ENCODE measurements at places on chromosomes 7 and 10.

DNA sequence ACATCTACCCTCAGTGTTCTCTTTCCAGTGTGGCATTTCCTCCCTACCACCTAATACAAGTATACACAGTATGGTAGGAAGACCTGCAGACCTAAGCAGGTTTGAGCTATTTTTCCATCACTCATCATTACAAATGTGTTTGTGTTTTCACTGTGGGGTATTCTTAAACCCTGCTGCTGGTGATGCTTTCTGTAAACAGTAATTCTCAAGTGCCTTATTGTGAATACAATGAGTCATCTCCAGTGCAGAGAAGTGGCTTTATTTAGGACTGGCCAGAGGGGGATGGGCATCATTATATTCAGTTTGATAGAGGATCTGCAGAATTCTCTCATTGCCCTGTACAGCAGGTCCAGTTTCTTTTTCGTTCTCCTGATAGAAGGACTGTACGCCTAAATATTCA, 63.7 kb downstream of the GRM8 start:
- DNase-seq: no peak

GRCh38 chr7:130065500-130066152, 4.7 kb upstream of the KLHDC10 start:
- no peak for DNase-seq

DNA sequence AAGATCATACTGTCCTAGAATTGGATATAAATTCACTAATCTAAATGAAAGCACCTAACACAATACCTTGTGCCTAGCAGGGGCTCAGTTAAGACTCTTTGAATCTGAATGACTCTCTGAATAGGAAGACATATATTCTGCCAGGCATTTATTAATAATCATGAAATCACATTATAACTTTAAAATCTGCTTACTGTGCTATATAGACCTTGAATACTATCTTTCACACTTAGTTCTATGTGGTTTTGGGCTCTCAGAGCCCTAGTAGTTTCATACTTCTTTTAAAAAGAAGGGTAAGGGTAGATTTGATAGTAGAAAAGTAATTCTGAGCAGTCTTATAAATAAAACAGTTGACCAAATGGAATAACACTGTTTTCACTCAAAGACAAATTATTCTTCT, 10.2 kb downstream of the UBN2 start:
- DNase-seq: no peak

DNA sequence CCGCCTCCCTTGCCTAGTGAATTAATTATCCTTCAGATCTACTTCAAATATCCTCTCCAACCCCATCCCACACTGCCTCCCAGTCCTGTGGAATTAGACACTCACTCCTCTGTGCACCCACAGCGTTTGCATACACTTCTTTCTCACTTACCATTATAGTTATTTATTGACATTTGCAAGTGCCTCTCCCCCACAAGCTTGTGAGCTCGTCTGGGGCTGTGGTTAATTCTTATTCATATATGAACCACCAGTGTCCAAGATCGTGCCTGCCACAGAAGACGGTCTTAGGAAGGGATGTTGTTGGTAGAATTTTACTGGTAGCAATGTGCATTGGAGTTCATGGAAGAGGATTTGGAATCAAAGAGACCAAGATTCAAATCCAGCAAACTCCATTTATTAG, 68.1 kb upstream of the AOAH start:
- no peak for DNase-seq

- DNase-seq: no peak
Measured at GRCh38 chr7:2079332-2080059, 153.2 kb downstream of the MAD1L1 start.

DNA sequence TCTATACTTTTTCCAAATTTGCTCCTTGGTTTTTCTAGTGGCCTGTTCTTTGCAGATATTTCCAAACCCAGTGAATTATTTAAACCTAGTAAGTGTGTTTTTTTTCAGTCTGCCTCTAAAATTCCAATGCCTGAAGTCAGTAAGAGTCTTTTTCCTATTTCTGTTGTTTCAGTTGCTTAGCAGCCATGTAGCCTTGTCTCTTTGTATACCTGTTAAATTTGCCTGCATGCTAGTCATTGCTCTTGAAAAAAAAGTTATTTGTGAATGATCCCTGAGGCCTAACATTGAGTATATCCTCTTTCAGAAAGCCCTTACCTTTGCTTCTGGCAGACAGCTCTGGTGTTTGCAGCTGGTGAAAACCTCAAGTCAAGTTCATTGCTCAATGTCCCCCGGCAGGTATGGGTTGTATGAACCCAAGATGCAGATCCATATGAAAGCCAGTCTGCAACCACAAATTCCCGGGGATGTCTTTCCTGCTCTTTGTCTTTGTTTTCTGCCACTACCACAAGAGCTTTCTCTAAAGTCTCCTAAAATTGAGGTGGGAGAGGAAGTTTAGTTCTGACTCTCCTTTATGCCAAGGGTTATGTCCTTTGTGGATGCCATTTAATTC, 35.7 kb downstream of the CH25H start:
- no peak for DNase-seq

- no peak for DNase-seq
Measured at GRCh38 chr7:4103352-4104091, 578.6 kb upstream of the FOXK1 start.

- DNase-seq: no peak
Measured at GRCh38 chr7:79332091-79332490, 121.4 kb downstream of the MAGI2 start.

DNA sequence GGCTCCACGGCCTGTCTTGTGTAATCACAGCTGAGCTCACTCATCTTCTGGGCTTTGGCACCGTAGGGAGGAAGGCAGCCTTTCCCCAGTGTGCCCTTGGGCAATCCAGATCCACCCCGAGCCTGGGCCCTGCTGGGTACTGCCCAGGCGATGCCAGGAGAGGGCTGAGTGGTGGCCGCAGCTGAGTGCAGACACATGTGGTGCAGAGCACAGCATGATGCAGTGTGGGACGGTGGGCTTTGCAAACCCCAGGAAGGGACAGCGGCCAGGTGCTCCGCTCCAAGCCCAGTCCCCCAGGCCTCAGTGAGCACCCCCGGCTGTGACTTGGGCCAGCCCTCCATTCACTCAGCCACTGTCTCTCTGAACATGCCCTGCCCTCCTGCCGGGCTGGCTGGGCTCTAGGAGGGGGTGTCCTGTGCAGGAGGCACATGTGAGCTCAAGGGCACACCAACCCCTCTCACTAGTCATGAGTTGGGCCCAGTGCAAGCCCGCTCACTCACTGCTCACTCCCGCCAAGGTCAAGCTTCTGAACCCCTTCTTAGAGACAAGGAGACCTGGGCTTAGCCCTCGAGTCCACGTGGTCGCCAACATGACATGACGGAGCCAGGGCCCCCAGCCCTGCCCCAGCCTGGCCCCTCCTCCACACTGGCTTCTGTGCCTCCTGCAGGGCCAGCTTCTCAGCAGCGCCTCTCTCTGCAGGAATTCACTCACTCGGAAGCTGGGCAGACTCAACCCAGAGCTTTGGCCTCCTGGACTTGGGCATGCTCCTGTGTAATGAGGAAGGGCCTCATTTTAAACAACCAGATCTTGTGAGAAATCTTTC, 77.5 kb upstream of the INSIG1 start:
- DNase-seq: no peak

DNA sequence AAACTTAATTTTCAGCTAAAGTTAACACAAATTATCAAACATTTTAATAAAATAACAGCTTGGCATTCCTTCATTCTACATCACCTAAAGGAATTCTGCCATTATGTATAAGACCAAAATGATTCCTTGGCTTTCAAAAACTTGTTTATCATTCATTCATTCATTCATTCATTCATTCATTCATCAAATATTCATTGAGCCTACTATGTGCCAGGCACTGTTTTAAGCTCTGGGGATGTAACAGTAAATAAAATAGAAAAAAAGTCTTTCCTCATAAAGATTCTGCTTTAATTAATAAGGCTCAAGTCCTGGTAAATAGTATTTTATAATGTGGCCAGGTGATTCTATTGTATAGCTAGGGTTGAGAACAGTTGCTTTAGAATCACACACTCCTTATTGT, 127.9 kb downstream of the GPR85 start:
- DNase-seq: no peak

GRCh38 chr10:22761569-22762220, 47.3 kb upstream of the PIP4K2A start:
- no peak for DNase-seq

DNA sequence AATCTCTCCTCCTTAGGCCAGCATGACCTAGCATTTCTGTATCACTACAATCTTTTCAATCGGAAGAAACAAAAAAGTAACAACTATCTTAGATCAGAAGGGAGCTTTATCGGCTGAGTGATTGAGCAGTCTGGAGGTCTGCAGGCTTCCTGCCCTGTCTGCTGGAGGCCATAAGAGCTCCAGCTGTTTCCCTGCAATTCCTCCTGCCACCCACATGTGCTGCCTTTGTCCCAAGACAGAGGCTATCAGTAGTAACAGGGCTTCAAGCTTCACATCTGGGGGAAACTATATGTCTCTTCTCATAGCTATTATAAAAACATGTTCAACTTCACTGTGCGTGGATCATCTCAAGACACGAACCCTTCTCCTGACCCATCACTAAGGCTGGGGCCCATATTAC, 70.1 kb upstream of the VWC2 start:
- DNase-seq: no peak

DNA sequence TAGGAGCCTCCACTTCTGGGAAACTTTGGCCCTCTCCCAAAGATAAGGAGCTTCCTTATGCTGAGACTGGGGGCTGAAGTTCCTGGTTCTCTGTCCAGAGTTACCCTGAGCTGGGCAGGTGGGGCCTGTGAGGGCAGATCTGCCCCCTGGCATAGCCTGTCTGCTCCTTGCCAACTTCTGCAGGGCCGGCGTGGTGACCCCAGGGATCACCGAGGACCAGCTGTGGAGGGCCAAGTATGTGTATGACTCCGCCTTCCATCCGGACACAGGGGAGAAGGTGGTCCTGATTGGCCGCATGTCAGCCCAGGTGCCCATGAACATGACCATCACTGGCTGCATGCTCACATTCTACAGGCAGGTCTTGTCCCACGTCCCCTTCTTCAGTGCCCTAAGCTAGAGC, 4.3 kb downstream of the SFXN3 start:
- no peak for DNase-seq

DNA sequence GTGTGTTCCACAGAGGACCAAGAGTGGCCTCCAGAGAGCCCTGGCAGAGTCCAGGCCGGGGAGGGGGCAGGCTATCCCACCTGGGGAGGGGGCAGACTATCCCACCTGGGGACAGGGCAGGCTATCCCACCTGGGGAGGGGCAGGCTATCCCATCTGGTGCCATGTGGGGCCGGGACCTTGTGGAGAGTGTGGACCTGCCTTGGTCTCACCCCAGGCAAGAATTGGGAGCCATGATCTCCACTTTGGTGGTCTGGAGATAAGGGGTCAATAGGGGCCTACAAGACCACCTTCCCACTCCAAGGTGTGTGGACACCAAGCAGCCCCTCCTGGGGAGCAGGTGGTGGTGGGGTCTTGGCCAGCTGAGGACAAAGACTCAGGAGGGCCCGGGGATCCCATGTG, 138.2 kb downstream of the EBF3 start:
- DNase-seq: no peak

GRCh38 chr7:19519443-19520021, 189.3 kb downstream of the POLR1F start:
- DNase-seq: no peak

DNA sequence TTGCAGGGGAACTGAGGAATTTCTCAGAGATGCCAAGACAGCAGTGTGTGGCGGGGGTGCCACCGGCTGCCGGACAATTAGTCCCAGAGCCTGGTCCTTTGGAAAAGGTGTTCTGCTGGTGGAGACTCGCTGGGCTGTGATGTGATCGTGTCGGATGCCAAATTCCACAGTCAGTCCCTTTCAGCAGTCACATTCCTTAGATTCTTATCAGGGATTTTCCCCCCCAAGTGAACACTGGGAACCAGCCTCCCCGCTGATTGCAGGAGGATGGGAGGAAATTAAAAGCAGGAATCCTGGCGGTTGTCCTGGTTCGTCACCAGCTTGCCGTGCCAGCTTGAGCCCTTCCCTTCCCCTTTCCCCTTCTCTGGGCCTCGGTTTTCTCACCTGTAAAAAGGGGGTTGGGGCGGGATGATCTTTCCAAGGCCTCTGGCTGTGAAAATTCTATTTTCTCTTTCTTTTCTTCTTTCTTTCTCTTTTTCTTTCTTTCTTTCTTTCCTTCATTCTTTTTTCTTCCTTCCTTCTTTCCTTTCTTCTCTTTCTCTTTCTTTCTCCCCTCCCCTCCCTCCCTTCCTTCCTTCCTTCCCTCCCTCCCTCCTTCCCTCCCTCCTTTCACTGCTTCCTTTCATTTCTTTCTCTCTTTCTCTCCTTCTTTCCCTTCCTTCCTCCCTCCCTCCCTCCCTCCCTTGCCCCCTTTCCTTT, 39.6 kb downstream of the COL26A1 start:
- no peak for DNase-seq

DNA sequence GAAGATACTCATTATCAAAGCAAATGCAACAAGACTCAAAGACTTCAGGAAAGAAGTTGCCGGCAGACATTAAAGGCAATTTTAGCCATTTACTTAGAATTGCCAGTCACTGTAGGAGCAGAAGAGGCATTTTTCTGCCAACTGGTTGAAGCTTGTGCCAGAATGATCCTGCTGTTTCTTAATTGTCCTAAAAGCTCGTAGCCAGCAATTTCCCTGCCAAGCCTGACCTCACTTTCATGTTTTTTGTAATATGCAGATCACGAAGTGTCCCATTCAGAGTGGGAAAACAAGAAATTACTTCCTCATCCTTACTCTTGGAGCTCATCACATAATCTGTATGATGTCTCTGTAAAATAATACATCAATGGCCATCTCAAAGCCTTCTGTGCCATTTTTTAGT, 130.9 kb upstream of the ANKRD1 start:
- DNase-seq: no peak

- DNase-seq: no peak
Measured at GRCh38 chr10:71497763-71498326, 101.1 kb downstream of the CDH23 start.

DNA sequence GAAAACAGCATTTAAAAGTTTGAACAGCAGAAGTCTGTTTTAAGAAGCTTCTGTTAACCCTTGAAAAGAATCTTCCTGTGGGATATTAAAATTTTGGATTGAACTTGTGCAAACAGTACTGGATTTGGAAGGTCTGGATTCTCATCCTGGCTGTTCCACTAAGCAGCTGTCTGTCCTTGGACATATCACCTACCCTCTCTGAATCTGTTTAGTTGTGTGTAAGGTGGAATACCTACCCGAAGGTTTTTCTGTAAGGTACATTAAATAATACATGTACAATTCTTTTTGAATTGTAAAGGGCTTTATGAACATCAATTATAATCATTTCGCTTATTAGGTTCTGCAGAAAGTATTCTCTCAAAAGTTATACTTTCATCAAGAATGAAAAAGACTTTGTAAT, 2.2 kb downstream of the PDCD4 start:
- DNase-seq: no peak

DNA sequence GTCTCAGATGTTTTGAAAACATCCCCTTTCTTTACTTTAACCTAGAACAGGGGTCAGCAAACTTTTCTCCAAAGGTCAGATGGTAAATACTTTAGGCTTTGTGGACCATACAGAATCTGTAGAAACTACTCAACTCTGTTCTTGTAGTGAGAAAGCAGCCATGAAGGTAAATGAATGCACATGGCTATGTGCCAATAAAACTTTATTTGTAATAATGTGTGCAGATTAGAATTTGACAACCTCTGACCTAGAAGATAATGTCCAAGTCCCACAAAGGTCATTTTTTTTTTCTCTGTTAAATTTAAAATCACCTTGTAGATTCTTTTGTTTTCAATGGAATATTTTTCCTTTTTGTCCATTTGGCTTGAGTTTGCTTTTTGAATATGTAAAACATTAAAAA, 17.2 kb downstream of the OIT3 start:
- no peak for DNase-seq

GRCh38 chr10:113285305-113285704, 267.5 kb upstream of the HABP2 start:
- DNase-seq: no peak

All from stimulated activated naive CD8-positive, alpha-beta T cell treated with anti-CD3 and anti-CD28 coated beads, Interleukin-15, amount 100 ng/mL, for 72 hours (primary cell).